ENCODE measurements at places on chromosomes 11 and 22. TPM values are rescaled to one million over a fixed set of nuclear protein-coding genes. Genes with fewer than 3 reads are reported as not detected.
A peak's percentile ranks its signal among the peaks of the same experiment; 100 is the strongest.

- no peak for DNase-seq
These were observed 558.6 kb downstream of the NTM start for GRCh38 chr11:131928992-131929391.

GRCh38 chr11:47176328-47177228, at the start of gene ARFGAP2:
Gene ARFGAP2 (minus strand): TSS chr11:47176879. CDS start chr11:47176853, 26 bp downstream.
- DNase-seq = peak; percentile 97

DNA sequence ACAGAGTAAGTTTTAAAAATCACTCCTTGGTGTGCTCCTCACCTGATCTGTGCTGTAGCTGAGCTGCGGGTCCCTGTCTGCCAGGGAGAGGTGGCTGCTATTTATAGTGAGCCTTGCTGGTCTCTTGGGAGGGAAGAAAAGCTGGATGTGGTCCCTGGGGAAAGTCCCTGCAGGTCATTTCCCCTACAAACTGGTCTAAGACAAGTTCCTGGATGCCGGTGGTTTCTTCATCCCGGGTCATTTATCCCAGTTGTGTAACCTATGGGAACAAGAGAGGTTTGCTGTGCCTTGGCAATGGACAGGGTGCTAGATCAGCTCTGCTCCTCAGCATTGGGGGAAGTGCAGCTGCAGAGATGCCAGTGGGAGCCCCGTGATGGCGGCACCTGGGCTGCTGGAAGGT, at the start of gene SAA2:
TSS of gene SAA2 (minus strand) at position 108 of the 400 bp plus-strand sequence. CDS start 657 bp downstream, outside the sequence.
- DNase-seq = no peak

DNA sequence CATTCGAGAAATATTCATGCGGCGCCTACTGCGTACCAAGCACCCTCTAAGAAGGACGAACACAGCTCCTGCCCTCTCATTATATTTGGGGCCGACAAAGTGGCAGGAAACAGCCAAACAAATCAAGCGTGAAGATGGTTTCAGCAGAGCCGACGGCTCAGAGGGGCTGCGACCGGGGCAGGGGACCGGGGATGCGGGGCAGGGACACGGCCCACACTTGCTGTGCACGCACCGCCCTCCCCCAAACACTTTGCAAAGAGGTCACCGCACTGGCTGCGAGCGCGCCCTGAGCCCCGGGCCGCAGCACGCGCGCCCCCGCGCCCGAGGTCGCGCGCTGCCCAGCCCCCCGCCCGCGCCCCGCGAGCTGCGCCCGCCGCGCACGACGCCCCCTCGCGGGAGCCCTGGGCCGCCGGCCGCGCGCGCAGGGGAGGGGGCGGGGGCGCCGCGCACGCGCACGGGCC, 255 bp upstream of the SYNGR1 start:
- peak; percentile 27 for DNase-seq

WNT7B gene
- not detected for total RNA-seq

SYNGR1 gene
- 8.2 TPM for total RNA-seq

DNA sequence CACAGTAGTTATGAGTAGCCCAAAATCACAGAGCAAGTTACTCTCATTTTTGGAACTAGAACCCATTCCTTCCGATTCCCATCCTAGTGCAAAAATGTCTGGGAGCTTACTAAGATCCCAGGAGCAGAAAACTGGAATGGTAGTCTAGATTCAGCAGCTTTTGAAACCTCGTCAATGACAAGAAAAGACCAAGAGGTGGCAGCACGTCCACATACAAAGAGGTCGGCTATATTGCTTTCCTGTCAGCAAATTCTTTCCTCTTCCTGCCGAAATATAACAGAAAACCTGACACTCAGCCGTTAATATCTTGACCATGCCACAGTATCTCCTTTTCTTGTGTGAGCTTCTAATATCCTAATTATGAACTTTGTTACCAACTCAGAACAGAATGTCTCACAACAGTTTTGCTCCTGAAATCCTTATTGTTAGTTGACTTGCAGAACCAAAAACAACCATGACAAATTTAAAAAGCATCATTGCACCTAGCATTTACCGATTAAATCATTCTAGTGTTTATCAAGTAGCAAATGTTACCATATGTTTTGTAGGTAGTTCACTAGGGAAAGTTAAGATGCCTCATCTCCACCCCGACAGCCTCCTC, 92.8 kb upstream of the OR9G4 start:
- DNase-seq = peak; percentile 57

GDPD4 gene
- not detected for total RNA-seq

DNA sequence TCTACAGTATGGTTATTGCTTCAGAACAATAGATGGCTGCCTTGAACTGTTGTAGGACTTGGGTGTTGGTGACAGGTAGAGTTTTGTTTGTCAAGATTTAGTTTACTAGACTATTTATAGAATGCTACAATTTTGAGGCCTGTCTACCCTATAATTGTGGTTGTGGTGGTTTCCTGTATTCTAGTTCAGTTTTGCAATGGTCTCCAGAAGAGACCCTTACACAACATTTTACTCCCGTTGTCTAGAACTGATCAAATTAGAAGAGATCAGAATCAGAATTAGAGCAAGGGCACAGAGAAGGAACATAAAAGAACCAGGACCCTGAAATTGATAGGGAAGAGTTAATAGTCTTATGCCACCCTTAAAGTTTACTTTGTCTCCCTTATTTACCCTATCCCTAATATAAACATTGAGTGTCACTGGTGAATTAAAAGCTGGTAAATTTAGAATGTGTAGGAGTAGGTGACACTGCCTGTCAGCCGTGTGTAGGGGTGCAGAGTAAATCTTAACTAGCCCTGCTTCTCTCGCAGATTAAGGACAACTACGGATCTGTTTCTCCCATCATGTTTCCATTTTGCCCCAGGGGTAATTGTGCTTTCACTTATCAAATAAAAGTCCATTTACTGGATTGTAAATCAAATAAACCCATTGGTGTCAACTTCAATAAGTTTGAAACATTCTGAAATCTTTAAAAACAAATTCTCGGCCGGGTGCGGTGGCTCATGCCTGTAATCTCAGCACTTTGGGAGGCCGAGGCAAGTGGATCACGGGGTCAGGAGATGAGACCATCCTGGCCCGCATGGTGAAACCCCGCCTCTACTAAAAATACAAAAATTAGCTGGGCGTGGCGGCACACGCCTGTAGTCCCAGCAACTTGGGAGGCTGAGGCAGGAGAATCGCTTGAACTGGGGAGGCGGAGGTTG, 10.9 kb upstream of the PHLDB1 start:
- no peak for DNase-seq

APOBEC3C gene
- total RNA-seq = 8.2 TPM

- no peak for DNase-seq
These were observed 86.6 kb downstream of the BTBD10 start for GRCh38 chr11:13376402-13376801.

- no peak for DNase-seq
These were observed 706.8 kb downstream of the KCNA4 start for GRCh38 chr11:29309992-29310391.

DNA sequence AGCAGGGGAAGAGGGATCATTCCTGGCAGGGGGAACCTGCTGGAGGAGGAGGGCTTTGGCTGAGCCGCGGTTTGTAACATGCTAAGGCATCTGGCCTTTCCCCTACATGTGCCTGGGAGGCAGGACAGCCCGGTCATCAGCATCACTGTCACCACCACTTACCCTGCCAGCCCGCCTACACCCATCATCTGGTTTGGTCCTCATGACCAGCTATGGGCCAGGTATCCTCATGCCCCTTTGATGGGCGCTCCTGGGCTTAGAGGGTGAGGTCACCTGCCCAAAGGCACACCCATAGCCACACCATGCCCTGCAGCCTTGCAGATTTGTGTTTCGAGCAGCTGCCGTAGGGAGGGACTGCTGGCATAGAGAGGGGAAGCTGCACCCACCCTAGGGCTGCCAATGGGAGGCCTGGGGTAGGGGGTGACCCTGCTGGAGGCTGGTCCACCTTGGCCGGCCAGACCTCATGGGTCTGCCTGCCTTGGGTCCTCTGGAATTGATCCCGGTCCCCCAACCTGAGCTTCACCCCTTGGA, 2.6 kb downstream of the MRGPRF start:
- no peak for DNase-seq

PDGFB gene
- 2.7 TPM for total RNA-seq

GRCh38 chr11:31959716-31960115, 131.2 kb upstream of the RCN1 start:
- no peak for DNase-seq

GRCh38 chr11:57397394-57397990, 7.0 kb upstream of the PRG2 start:
- DNase-seq = no peak

GRCh38 chr11:72327606-72328005, 83.6 kb upstream of the PHOX2A start:
- DNase-seq = no peak

NCF4 gene
- 98.7 TPM for total RNA-seq

CSF2RB gene
- total RNA-seq = 9.2 TPM

- no peak for DNase-seq
These were observed 94.3 kb downstream of the SLC17A6 start for GRCh38 chr11:22432291-22433093.

CTTN gene
- 203 TPM for total RNA-seq

- DNase-seq = no peak
These were observed 1.1 kb upstream of the EMID1 start for GRCh38 chr22:29204455-29205183.

DNA sequence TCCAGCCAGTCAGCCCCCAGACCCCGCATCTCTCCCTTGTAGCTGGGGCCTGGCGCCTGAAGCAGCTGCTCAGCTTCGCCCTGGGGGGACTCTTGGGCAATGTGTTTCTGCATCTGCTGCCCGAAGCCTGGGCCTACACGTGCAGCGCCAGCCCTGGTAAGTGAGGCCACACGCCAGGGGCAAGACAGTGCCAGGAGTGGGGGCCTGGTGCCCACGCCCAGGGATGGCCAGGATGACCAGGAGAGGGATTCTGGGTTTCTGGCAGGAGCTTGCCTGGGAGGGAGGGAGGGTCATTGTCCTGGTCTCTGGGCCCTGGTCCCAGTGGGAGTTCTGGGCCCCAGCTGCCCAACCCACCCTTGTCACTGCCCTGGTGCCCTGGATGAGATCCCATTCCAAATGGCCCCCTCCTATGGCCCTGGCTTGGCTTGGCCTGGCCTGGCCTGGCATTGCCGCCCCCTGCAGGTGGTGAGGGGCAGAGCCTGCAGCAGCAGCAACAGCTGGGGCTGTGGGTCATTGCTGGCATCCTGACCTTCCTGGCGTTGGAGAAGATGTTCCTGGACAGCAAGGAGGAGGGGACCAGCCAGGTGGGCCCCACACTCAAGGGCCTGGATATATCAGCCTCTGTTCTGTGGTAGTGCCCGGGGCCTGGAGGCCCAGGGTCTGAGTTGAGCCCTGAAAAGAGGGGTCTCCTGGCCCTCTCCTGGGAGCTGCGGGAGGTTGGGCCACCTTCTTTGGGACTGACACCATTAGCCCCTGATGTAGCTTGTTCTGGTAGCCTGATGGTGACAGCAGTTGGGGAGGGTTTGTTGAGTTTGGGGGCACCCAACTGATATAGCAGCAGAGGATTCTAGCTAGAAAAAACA, 3.7 kb downstream of the SLC39A13 start:
- peak; percentile 57 for DNase-seq

DNA sequence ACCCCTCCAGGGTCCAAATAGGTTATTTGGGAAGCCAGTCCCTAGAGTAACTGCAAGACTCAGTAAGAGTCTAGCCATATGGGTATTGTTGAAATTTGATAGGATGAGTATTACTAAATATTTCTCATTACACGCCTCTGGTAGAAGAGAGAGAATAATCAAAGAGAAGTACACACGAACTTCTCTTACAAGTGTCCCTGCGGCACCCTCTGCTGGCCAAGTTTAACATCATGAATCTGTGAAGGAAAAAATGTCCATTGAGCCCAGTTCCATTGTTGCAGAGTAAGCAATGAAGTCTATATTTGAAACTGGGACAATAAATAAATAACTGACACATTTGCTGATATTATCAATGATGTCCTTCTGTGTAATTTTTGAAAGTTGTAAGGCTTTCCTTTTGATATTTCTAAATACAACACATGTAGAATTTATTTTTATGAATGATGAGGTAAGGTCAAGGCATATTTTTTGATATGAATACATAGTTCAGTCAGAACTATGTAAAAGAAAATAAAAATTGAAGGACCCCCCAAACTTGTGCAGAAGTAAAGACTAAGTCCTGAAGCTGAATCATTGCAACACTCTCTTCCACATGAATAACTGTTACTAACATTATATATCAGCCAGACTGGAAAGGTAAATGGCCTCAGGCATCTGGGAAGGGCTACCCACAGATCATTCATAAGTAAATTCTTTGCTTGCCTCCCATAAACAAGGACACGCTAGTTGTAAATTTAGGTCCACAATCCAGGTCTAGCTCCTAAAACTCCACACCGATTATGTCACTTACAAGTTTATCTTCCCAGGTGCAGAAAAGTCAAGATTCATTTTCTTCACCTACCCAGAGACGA, 10.0 kb downstream of the OR51L1 start:
- DNase-seq = peak; percentile 46

ARHGAP20 gene
- total RNA-seq = 3.7 TPM

GRCh38 chr22:50269970-50270665, at the start of gene MAPK11:
Gene MAPK11 (minus strand): TSS chr22:50270380. CDS start chr22:50270292, 88 bp downstream.
- DNase-seq = peak; percentile 58

ALX4 gene
- not detected for total RNA-seq

DNA sequence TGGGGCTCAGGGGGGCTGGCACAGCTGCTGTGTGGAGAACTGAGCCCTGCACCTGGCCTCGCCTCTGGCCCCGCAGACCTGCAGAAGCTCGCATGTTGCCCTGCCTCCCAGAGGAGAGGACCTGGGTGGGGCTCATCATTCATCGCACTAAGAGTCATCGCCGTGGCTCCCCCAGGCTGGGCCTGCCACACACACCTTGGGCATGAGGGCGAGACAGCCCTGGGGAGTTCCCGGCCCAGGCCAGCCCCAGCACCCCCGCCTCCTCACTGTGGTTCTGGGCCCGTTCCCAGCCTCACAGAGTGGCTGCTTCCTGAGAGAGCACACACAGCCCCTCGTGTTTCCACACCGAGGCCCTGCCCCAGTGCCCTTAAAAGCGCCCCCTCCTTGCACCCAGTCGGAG, 694.6 kb downstream of the TBC1D22A start:
- no peak for DNase-seq

SPON1 gene
- total RNA-seq = 57.9 TPM

WNT11 gene
- total RNA-seq = 5.9 TPM

NXPE4 gene
- total RNA-seq = 255 TPM

Data from transverse colon (tissue), 4 donors.